ENCODE measurements at places on chromosomes 3 and 15.

DNA sequence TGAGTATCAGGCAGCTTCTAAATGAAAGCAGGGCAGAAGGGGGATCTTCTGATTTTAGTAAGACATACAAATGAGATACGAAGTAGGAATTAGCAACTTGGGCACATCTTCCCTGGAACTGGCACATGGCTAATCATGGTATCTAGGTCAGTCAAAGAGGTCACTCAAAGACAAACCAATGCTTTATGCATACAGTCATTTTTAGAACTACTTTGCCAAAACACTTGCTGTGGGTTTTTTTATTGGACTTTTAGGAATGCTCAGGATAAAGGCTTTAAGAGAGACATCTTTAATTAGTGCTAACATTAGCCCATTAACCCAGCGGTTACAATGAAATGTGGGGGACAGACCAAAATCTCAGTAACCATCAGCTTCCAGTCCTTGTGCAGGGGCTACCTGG is 51.7 kb downstream of the GPR176 start:
- DNase-seq, result no peak

DNA sequence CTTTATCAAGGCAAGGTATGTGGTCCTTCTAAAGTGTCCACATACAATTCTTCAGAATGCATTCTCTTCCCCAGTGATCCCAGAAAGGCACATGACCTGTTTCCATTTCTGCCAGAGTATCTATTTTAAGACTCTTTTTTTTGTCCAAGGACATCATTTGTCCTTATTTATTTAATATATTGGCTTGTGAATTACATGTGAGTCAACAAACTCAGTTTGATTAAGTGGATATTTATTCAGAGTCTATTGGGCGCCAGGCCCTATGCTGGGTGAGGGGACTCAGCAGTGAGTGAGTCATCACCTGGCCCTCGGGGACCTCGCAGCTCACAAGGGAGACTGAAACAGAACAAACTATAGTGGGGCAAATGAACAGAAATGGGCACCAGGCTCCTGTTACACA is 136.8 kb downstream of the SNRK start:
- DNase-seq, result no peak

DNA sequence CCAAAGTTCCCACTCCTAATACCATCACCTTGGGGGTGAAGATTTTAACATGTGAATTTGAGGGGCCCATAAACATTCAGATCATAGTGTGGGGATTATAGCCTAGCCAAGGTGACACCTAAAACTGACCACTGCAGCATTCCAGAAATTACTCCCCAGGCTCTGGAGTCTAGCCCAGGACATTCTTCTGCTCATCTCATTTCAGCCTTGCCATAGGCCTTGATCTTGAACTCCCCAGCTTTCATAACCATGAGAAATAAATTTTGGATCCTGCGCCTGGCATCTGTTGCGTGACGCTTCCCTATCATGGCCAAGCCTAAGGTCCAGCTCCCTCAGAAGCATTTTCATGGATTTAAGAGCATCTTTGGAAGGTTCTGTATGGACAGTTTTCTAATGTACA is 502.9 kb upstream of the THBS1 start:
- no peak for DNase-seq

DNA sequence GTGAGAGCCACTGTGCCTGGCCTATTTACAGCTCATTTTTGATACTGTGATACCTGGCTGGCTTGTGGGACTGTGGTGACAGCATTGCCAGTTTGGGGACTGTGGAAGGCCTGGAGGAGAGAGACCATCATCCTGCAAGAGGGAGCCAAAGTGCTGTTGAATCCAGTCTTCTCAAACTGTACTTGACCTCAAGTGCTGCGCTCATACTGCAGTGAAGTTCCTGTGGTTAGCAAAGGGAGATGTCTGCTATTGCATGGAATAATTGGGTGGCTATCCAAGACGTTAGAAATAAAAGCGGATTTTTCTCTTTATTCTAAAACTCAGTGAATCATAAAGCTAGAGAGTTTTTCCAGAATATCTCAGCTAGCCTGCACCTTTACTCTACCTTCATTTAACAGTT is 83.4 kb downstream of the CCK start:
- DNase-seq, result no peak

DNA sequence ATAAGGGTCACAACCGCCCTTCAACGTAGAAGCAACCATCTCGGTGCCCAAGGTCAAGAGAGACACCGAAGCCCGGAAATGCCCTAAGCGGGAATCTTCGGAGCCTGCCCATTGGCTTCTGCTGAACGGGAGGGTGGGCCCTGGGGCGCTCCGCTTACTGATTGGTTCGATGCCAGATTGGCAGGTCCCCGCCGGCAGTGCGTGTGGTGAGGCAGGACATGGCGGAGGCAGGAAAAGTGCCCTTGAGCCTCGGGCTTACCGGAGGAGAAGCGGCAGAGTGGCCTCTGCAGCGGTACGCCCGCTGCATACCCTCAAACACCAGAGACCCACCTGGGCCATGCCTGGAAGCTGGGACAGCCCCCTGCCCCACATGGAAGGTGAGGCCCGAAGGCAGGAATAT is at the start of gene REC114:
REC114 (plus strand) TSS at position 197 of the 400 bp plus-strand sequence; CDS start at position 219, 22 bp downstream.
- DNase-seq, result no peak

DNA sequence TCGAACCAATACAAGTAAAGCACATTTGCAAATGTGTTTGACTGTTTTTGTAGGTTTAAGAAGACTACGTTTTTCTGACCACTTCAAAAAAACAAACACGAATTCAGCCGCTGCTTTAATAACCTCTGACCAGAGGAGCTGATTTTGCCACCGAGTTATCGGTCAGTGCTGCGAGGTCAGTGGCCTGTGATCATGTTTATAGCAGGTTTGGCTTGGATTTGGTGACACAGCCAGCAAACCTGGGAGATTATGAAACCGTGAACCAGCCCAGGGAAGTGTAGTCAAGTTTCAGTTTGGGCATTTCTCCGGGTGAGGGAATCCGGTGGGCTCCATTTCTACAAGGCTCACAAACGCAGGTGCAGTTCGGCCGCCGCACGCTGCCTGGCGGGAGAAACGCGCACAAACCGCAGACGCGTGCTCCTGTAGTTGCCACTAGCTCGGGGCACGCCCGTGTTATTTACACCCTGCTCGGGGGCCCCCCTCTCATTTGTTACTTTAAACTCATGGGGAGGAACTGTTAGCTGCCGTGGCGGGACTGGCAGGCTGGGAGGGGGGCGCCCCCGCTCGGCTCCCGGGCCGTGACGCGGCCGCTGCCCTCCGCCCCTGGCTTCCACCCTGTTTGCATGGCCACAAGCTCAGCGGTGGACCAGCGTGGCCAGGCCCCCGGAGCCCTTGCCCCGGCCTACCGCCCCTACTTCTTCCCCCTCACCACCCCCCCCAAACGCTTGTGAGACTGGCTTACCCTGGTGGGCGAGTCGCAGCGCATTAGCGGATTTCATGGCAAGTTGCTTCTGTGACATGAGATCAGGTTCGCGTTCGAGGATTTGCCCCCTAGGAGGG is 13.6 kb upstream of the ONECUT1 start:
- DNase-seq, result no peak

All from activated T-helper 1 cell treated with Interleukin-2 at 50 U/mL for 16 hours (primary cell).